Retina (tissue), 1 donor: ENCODE measurements at places on chromosomes 3 and 15.

- DNase-seq = no peak
These were observed 12.1 kb upstream of the UBE2E1 start for GRCh38 chr3:23793528-23794134.

- no peak for DNase-seq
These were observed 62.5 kb downstream of the SFMBT1 start for GRCh38 chr3:52983336-52983807.

DNA sequence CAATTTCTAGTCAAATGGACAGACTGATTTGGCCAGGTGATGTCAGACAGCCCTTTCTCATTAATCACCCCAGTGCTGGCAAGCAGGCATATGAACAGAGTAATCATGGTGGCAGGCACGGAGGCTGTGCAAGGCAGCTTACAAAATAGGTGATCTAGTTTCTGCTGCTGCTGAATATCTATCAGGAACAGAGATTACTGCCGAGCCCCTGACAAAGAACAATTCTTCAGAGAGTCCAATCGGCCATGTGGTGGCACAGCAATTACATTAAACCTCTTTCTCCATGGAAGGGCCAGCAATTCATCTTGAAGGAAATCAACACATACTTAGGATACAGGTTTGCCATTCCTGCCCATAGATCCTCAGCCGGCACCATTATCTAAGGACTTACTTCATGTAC lies 32.3 kb upstream of the THBS1 start:
- no peak for DNase-seq

GRCh38 chr3:45991341-45991740 lies 4.3 kb downstream of the FYCO1 start:
- DNase-seq = no peak

DNA sequence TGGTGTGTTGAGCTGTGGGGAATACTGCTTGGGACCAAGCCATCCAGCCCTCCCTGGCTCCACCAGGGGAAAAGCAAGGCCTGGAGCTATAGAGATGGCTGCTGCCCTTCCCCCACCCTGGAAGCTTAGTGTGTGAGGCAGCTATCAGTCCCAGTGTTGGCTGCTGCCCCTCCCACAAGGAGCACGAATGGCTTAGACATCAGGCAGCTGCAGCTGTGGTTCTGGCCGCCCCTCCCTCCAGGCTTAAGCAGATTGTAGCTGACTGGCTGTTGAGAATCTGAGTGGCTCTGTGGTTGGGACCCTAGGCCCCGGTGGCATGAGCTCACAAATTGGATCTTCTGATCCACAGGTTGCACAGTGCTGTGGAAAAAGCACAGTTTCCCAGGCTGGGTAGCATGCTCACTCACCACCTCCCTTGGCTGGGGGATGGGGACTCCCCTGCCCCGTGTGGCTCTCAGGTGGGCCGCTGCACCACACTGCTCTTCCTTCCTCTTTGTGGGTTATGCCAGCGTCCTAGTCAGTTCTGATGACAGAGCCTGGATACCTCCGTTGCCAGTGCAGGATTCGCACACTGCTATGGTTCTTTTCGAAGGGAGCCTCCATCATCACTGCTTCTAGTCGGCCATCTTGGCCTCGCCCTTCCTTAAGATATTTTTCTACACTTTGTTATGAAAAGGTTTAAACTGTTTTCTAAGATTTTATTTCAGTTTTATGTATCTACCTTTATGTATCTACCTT lies 21.2 kb upstream of the SUCNR1 start:
- DNase-seq = no peak

DNA sequence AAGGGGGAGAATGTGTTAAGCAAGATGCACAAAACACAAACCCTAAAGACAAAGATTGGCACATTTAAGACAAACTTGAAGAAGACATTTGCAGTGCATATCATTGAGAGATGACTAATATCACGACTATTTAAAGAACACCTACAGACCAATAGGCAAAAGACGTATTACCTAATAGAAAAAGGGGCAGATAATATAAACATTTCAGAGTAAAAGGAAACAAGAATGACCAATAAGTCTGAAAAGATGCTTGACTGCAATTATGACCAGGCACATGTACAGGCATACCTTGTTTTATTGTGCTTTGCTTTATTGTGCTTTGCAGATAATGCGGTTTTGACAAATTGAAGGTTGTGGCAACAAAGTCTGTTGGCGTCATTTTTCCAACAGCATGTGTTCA lies 4.9 kb downstream of the HACD3 start:
- no peak for DNase-seq

DNA sequence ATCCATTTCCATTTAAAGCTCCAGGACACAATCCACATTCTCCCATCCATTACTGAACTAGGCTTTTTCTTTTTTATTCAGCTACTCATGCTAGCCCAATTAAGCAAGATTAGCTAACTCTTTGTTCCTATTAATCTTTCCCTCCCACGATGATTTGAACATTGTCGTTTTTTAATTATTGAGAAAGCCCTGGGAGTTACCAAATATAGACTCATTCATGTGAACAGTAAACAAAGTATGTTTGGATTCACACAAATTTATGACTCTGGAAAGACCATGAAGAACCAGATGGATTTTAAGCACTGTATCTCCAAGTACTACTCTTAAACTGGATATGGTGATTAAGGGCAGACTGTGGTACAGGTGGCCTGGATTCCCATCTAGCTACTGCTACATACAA lies 82.2 kb downstream of the STRIT1 start:
- no peak for DNase-seq

GRCh38 chr3:51190827-51191226 lies 194.3 kb upstream of the MANF start:
- no peak for DNase-seq

GRCh38 chr3:32412887-32413286 lies 21.2 kb downstream of the CMTM7 start:
- DNase-seq = no peak

GRCh38 chr3:52171514-52172261 lies 17.5 kb upstream of the POC1A start:
- DNase-seq = no peak

DNA sequence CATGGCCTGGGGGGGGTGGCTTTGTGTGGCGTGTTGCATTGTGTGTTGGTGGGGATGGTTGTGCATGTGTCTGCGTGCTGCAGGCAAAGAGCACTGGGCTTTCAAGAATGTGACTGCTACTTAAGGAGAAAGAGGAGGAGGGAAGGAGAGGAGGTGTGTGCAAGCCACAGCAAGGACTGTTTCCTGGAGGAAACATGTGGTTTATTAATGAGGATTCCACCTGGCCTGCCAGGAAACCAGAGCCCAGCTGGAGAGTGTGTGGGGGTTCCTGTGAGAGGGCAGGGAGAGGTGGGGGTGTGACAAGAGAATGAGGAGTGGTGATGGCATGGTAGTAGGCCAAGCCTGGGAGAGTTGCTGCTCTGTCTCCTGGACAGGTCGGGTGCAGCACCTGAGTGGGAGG lies 258.1 kb upstream of the ROPN1 start:
- no peak for DNase-seq

DNA sequence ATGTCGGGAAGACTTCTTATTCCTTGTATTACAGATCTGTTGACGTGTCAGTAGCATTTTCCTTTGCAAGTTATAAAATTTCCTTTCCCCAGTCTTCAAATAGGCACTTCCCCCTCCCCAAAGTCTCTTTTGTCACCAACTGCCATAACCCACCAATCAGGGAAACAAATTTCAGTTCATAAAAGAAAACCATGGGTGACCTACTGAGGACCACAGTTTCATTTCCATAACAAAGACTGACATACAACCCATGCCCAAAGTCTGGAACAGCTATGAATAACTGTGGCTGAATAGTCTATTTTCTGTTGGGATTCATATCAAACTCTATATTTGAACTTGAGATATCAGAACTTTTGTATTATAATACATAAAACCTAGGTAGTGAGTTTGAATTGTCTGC lies 307.8 kb downstream of the KBTBD8 start:
- DNase-seq = no peak

- DNase-seq = no peak
These were observed 215.7 kb downstream of the FHIT start for GRCh38 chr3:61035573-61035972.

GRCh38 chr3:106206146-106206545 lies 337.3 kb upstream of the CBLB start:
- DNase-seq = no peak

- DNase-seq = no peak
These were observed 66.2 kb downstream of the HES1 start for GRCh38 chr3:194201953-194202666.
